Purkinje cell (primary cell): ENCODE measurements at places on chromosomes 11 and 22. TPM values are rescaled to one million over a fixed set of nuclear protein-coding genes. Genes with fewer than 3 reads are reported as not detected.

The LRP5 gene
- polyA plus RNA-seq = not detected in 2 replicates

The C11orf21 gene
- polyA plus RNA-seq = not detected in 2 replicates

The SYT13 gene
- 1.4 and 6.1 TPM in 2 replicates for polyA plus RNA-seq

The C1QTNF4 gene
- polyA plus RNA-seq = 0.24 TPM in 2 replicates

The APOL1 gene
- 0.17 TPM in 1 of 2 replicates, not detected in the other for polyA plus RNA-seq

The CREB3L1 gene
- polyA plus RNA-seq = 3.0 TPM in 1 of 2 replicates, not detected in the other

The MS4A14 gene
- polyA plus RNA-seq = not detected in 2 replicates

The C11orf24 gene
- polyA plus RNA-seq = 1.7 and 3.5 TPM in 2 replicates

The MAPK8IP1 gene
- polyA plus RNA-seq = 1.4 and 3.3 TPM in 2 replicates

The VEGFB gene
- 9.3 and 11.2 TPM in 2 replicates for polyA plus RNA-seq

The ZDHHC8 gene
- 0.66 and 0.77 TPM in 2 replicates for polyA plus RNA-seq

The SEPTIN3 gene
- 31.4 and 45.8 TPM in 2 replicates for polyA plus RNA-seq

The EIF4ENIF1 gene
- polyA plus RNA-seq = 12.3 and 16.2 TPM in 2 replicates

The MYBPC3 gene
- polyA plus RNA-seq = 0.08 TPM in 1 of 2 replicates, not detected in the other

The OR8G5 gene
- polyA plus RNA-seq = not detected in 2 replicates

The CDC45 gene
- 2.5 and 2.6 TPM in 2 replicates for polyA plus RNA-seq

The OR8K1 gene
- polyA plus RNA-seq = not detected in 2 replicates

The CCDC179 gene
- not detected in 2 replicates for polyA plus RNA-seq
